ENCODE measurements at places on chromosomes 6 and 20.

DNA sequence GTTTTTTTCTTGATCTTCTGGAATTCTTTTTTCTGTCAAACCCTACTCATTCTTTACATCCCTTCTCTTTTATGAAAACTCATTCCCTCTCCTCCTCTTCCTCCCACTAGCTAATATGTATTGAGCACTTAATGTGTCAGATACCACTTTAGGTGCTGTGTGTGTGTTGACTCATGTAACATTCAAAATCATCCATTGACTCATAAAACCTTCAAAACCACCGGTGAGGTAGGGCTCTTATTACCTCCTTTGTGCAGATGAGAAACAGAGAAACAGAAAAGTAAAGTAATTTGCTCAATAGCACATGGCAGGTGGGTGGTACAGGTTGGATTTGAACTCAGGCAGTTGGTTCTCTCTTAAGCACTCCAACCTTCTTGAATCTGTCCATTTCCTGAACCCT lies 136.3 kb upstream of the NEDD9 start:
- H3K27me3 ChIP-seq = no peaks in the 10 kb centered on the region
- peaks cover 51% of the 10 kb centered on the region for H3K4me1 ChIP-seq
- H3K4me3 ChIP-seq = no peak overlapping the region
- peak overlapping the region; percentile 19 for H3K27ac ChIP-seq

- DNase-seq = no peak
- peaks cover 1% of the 10 kb centered on the region for H3K36me3 ChIP-seq
- H3K4me3 ChIP-seq = no peak overlapping the region
- peaks cover 3% of the 10 kb centered on the region for H3K4me1 ChIP-seq
Measured at GRCh38 chr20:46488451-46488850, 24.9 kb downstream of the ZNF334 start.

DNA sequence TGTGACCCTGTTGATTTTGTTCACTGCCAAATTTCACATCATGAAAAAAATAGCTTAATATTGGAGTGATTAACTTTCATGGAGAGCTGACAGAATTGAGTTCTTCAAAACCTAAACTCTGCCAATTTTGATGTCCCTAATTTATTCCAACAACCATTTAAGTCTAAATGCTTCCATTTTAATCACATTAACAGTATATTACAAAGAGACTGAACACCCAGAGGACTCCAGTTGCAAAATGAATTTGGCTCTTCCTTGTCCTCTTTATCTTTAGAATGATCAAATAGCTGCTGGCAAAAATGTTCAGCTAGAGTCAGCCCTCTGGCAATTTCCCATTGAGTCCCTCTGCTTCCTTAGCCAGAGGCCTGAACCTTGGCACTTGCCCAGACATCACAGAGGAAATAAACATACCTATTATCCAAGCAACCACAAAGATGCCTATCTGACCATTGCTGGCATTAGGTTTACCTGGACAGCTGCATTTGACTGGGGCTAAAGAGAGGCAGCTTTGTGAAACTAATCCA lies 299.0 kb upstream of the STXBP5 start:
- H3K27ac ChIP-seq = no peak overlapping the region
- no peaks in the 10 kb centered on the region for H3K36me3 ChIP-seq
- no peak overlapping the region for H3K4me3 ChIP-seq
- DNase-seq = no peak
- H3K27me3 ChIP-seq = peaks cover 2% of the 10 kb centered on the region

GRCh38 chr6:54188846-54189245 lies 77.6 kb downstream of the MLIP start:
- H3K27ac ChIP-seq = no peak overlapping the region
- H3K4me1 ChIP-seq = no peaks in the 10 kb centered on the region
- no peak for DNase-seq
- H3K27me3 ChIP-seq = no peaks in the 10 kb centered on the region
- H3K36me3 ChIP-seq = no peaks in the 10 kb centered on the region
- no peak overlapping the region for H3K4me3 ChIP-seq

GRCh38 chr6:6703699-6704098 lies 115.2 kb downstream of the LY86 start:
- H3K27me3 ChIP-seq = peaks cover 31% of the 10 kb centered on the region
- peaks cover 3% of the 10 kb centered on the region for H3K36me3 ChIP-seq
- no peak overlapping the region for H3K4me3 ChIP-seq

- no peak for DNase-seq
- H3K4me1 ChIP-seq = no peaks in the 10 kb centered on the region
- H3K4me3 ChIP-seq = no peak overlapping the region
- no peaks in the 10 kb centered on the region for H3K36me3 ChIP-seq
Measured at GRCh38 chr6:113442040-113442439, 415.1 kb upstream of the MARCKS start.

DNA sequence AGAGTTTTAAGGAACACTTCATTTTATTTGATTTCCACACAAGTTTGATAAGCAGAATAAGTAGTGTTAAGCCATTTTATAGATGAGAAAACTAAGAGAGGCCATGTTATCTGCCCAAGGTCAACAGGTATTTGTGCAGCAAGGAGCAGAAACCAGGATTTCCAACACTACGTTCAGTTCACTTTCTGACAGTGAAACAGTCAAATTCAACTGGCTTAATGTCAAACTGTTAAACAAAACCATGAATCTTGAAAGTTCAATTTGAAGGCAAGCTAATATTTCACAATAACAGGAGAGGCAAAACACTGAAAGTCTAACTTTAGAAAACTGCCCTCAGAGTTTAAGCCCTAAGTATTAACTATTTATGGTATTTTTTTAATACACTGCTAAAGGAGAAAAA lies 32.6 kb downstream of the DTNBP1 start:
- no peak overlapping the region for H3K4me3 ChIP-seq
- H3K27ac ChIP-seq = no peak overlapping the region
- DNase-seq = no peak
- peaks cover 19% of the 10 kb centered on the region for H3K4me1 ChIP-seq
- peaks cover 3% of the 10 kb centered on the region for H3K27me3 ChIP-seq

DNA sequence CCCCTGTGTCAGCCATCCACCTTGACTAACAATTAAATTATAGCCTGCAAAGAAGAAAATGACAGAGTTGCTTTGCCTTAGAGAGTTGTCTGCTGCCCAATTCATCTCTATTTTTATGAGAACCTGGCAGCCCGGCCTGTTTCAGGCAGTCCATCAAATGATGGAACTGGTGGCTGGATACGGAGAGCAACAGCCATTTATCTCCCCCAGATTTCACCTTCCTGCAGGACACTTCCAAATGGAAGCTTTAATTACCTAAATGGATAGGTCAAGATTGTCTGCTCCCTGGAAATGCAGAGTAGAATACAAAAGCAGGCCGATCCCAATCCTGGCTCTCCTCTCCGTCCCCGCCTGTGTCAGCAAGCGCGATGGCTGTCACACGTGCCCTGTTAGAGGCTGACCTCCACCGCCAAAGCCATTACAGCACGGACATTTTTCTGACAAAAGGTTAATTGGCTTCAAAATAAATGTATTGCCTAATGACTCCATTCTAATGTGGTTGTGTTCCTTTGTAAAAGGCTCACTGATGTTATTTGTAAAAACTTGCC lies 86.7 kb downstream of the PACRG start:
- H3K27me3 ChIP-seq = no peaks in the 10 kb centered on the region
- no peak overlapping the region for H3K4me3 ChIP-seq
- H3K36me3 ChIP-seq = no peaks in the 10 kb centered on the region
- H3K4me1 ChIP-seq = no peaks in the 10 kb centered on the region

- no peak for DNase-seq
- no peaks in the 10 kb centered on the region for H3K36me3 ChIP-seq
- H3K4me1 ChIP-seq = no peaks in the 10 kb centered on the region
- peaks cover 7% of the 10 kb centered on the region for H3K27me3 ChIP-seq
- no peak overlapping the region for H3K4me3 ChIP-seq
- H3K27ac ChIP-seq = no peak overlapping the region
Measured at GRCh38 chr6:82371799-82372546, 8.4 kb downstream of the TPBG start.

DNA sequence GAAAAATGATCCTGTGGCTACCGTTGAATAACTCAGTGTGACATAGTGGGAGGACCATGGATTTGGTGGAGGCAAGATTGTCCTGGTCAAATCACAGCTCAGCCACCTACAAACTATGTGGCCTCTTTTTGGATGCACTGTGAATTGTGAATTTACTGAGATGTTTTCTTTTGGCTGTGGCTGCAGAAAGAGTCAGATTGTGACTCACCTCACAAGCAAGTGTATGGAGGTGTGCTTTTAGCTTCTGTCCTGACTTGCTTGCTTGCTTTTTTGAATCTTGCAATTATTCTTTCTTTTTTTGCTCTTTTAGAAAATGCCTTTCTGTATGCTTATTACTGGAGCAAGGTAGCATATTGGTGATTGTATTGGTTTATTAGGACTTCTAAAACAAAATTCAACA lies 122.9 kb upstream of the FOXO3 start:
- no peak overlapping the region for H3K4me3 ChIP-seq
- DNase-seq = no peak
- peaks cover 2% of the 10 kb centered on the region for H3K27me3 ChIP-seq
- no peak overlapping the region for H3K27ac ChIP-seq
- H3K36me3 ChIP-seq = peaks cover 4% of the 10 kb centered on the region
- peaks cover 4% of the 10 kb centered on the region for H3K4me1 ChIP-seq

DNA sequence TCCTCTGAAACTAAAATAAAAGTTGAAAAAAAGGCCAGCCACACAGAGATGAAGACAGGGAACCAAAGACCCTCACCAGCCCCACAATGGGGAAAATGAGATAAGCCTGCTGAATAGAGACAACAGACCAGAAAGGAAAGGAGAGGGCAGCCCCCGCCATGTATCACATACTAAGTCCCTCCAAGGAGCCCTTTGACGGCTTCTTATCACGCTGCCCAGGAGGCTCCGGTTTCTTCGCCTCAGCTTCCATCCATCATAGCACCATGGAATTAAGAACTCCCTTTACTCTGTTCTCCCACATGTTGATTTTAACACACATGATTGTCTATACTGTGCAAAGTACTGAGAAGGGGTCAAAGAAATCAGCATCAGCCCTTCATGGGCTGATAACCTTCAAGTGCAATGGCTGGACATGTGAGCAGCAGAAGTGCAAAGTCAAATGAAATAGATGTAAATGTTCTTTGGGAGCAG lies 54.9 kb downstream of the MAP3K5 start:
- H3K4me3 ChIP-seq = no peak overlapping the region
- no peak overlapping the region for H3K27ac ChIP-seq
- H3K36me3 ChIP-seq = peaks cover 5% of the 10 kb centered on the region
- no peaks in the 10 kb centered on the region for H3K27me3 ChIP-seq
- peaks cover 12% of the 10 kb centered on the region for H3K4me1 ChIP-seq

DNA sequence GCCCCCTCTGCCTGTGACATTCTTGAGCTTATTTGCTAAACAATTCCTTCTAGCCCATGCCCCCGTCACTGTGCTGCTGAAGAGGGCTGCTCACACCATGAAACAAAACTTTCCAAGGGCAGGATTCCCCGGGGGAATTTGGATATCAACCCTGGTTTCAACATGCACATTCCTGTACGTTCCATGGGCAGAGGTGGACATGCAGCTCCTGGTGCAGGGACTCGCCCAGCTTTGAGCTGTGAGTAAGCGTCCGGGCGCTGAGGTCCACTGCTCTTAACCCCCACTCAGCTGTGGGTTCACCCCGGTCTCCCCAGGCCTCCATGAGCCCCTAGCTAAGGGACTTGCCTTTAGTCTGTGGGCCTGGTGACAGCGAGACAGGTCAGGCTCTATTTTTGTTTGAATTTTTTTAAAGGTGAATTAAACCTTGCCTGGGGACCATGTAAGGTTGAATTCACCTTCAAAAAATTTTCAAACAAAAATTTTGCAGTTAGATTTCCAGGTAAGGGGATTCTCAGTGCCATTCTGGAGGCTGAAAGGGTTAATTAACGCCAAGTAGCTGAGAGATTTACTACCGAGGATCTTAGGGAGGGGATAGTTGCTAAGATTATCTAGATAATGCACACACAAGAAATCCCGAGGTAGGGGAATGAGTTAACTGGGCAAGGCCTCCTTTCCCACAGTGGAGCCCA lies 70.3 kb upstream of the SLC22A23 start:
- H3K27ac ChIP-seq = no peak overlapping the region
- H3K4me3 ChIP-seq = no peak overlapping the region
- no peak for DNase-seq
- no peaks in the 10 kb centered on the region for H3K36me3 ChIP-seq
- H3K4me1 ChIP-seq = no peaks in the 10 kb centered on the region

- no peak for DNase-seq
- H3K27me3 ChIP-seq = no peaks in the 10 kb centered on the region
- no peaks in the 10 kb centered on the region for H3K4me1 ChIP-seq
- H3K27ac ChIP-seq = no peak overlapping the region
- H3K36me3 ChIP-seq = no peaks in the 10 kb centered on the region
Measured at GRCh38 chr6:22666586-22666985, 97.2 kb downstream of the HDGFL1 start.

- no peaks in the 10 kb centered on the region for H3K36me3 ChIP-seq
- H3K4me1 ChIP-seq = peaks cover 8% of the 10 kb centered on the region
- peaks cover 4% of the 10 kb centered on the region for H3K27me3 ChIP-seq
Measured at GRCh38 chr6:44627091-44627882, 239.8 kb downstream of the CDC5L start.

- H3K36me3 ChIP-seq = no peaks in the 10 kb centered on the region
- H3K4me3 ChIP-seq = no peak overlapping the region
- H3K27me3 ChIP-seq = no peaks in the 10 kb centered on the region
- no peak overlapping the region for H3K27ac ChIP-seq
- H3K4me1 ChIP-seq = no peaks in the 10 kb centered on the region
Measured at GRCh38 chr6:135811644-135812526, 39.6 kb upstream of the PDE7B start.

- peaks cover 3% of the 10 kb centered on the region for H3K4me1 ChIP-seq
- no peak overlapping the region for H3K4me3 ChIP-seq
- DNase-seq = no peak
- no peak overlapping the region for H3K27ac ChIP-seq
Measured at GRCh38 chr6:120357447-120357846, 976.8 kb downstream of the TBC1D32 start.

- no peak overlapping the region for H3K27ac ChIP-seq
- H3K4me1 ChIP-seq = peaks cover 11% of the 10 kb centered on the region
- no peaks in the 10 kb centered on the region for H3K27me3 ChIP-seq
- no peak overlapping the region for H3K4me3 ChIP-seq
- H3K36me3 ChIP-seq = no peaks in the 10 kb centered on the region
- DNase-seq = no peak
Measured at GRCh38 chr6:157305670-157306653, 17.4 kb downstream of the TMEM242 start.

DNA sequence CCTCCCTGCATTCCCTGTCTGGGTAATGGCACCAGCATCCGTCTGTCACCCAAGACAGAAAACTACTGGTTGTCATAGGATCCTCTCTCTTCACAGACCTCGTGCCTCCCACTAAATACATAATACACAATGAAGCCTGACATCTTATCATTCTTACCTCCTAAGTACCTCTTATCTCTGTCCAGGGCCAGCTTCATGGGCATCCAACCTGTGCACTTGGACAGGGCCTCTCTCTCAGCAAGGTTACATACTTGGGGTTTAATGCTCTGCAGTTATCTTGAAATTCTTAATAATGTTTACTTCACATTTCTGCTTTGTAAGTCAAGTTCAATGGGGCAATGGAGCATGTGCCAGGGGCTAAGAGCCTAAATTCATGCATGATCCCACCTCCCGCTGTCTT lies 30.8 kb upstream of the KLHL31 start:
- peaks cover 8% of the 10 kb centered on the region for H3K4me1 ChIP-seq
- H3K4me3 ChIP-seq = no peak overlapping the region
- no peak overlapping the region for H3K27ac ChIP-seq
